ENCODE measurements at places on chromosomes 2 and 18.
A peak's percentile ranks its signal among the peaks of the same experiment; 100 is the strongest.

- no peak for ATAC-seq
Observed at GRCh38 chr2:23694058-23695045, 232.6 kb downstream of the ATAD2B start.

GRCh38 chr2:101802329-101802728 lies 104.8 kb downstream of the MAP4K4 start:
- peak; percentile 12 for ATAC-seq

DNA sequence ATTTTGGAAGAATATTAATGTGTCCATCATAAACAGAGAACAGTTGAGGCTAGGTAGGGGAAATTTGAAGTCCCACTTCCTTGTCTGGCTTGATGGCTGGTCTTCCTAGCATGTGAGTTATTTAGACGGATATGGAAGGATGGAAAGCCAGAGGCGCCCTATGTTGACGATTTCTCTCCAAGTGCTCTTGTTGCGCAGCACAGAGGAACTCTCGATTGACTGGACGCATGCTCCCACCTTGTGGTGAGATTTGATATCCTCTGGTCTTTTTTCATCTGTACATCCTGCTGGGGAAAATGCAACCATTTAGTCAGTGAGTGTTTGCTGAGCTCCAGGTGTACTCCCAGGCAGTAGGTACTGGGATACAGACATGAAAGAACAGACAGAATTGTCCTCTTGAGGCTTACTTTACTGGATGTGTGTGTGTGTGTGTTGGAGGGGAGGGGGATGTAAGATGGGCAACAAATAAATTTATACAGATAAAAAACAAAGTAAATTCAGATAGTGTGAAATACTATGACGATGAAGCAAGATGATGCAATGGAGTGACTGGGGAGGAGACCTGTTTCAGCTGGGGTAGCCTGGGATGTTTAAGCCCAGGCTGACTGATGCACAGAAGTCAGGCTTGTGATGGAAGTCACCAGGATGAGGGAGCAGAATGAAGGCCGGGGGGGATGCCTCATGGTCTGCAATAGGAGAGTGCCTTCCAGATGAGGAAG lies 137.2 kb downstream of the TRIM43 start:
- ATAC-seq: peak; percentile 99

GRCh38 chr2:5093056-5093455 lies 599.1 kb upstream of the SOX11 start:
- no peak for ATAC-seq

DNA sequence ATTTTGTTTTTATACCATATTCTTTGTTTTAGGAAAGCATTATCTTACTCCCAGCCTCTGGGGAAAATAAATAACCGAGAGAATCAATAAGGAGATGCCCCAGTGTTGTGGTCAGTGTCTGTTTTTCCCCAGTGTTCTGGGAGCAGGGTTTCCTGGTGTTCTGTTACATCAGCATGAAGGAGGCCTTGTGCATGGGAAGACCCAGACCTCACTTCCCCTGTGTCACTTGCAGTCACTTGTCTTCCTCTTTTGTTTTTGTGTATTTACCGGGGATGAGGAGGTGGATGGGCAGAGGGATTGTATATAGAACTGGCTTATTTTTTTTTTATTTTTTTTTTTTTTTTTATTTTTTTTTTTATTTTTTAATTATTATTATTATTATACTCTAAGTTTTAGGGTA lies 45.0 kb upstream of the MGAT5 start:
- ATAC-seq: no peak

DNA sequence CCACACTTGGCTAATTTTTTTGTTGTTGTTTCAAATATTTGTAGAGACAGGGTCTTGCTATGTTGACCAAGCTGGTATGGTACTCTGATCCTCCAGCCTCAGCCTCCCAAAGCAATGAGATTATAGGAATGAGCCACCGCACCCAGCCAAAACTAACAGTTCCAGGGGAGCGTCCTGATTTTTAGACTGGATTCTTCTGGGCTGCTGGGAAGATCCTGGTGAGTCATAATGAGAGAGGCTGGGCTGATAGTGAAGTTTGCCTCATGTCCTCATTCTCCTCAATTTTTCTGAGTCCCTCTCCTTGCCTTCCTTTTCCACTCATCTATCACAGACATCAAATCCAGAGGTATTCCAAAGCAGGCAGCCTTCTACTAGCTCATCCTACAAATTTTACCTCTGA lies 81.3 kb downstream of the VSNL1 start:
- ATAC-seq: peak; percentile 46
